Renal pelvis (tissue), 12 donors: ENCODE measurements at places on chromosomes 7 and 10.

- DNase-seq, result no peak
Observed at GRCh38 chr7:36677769-36678437, 46.4 kb downstream of the AOAH start.

GRCh38 chr7:157436076-157436475 is 99.3 kb downstream of the DNAJB6 start:
- no peak for DNase-seq

DNA sequence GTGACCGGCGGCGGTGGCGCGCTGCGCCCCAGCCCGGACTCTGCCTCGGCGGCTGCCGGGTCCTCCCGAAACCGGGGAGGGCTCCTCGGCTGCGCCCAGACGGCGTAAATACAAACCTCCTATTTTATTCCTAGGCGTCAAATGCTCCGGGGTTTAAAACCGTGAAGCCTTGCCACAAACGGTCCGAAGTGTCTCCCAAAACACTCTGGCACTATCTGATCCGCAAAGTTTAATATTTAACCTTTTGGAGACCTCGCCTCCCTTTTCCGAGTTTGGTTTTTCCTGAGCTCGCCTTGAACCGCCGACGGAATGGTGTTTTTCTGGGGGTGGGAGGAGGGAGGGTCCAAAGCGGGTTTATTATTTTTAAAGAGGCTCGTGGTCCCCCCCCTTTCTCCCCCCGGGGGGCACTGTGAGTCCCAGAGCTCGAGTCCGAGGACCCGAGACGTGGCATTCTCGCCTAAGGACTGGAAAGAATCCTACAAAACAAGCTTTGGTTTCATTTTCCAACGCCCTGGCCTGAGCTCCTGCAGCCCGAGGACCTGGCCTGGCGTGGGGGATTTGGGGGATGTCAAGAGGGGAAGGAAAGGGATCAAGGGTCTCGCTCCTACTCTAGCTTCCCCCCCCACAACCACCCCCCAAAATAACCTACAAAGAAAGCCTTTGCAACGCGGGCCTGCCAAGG is 1.8 kb downstream of the TNRC18 start:
- DNase-seq, result no peak

DNA sequence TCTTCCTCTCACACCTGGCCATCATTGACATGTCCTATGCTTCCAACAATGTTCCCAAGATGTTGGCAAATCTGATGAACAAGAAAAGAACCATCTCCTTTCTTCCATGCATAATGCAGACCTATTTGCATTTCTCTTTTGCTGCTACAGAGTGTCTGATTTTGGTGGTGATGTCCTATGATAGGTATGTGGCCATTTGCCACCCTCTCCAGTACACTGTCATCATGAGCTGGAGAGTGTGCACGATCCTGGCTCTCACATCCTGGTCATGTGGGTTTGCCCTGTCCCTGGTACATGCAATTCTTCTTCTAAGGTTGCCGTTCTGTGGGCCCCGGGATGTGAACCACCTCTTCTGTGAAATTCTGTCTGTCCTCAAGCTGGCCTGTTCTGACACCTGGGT is 19.2 kb downstream of the OR2A14 start:
- DNase-seq, result no peak

- no peak for DNase-seq
Observed at GRCh38 chr7:47751043-47751442, 169.1 kb upstream of the TNS3 start.

DNA sequence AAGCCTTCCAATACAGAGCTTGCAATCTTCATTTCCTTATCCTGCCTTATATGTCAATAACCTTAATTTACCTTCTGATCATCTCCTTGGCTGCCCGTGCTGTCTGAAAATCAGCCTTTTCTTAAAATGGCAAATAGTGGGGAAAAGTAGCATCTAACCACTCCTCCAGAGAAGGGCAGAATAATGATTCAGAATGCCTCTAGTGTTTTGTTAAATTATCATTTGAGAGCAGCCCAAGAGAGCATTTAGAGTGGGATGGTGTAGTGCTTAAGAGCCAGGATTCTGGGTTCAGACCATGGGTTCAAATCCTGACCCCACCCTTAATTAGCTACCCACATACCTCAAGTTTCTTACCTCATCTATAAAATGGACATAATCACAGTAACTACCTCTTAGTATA is 4.6 kb upstream of the TMEM139 start:
- no peak for DNase-seq
